ENCODE measurements at places on chromosomes 16 and 17. TPM values are rescaled to one million over a fixed set of nuclear protein-coding genes. Genes with fewer than 3 reads are reported as not detected.

DNA sequence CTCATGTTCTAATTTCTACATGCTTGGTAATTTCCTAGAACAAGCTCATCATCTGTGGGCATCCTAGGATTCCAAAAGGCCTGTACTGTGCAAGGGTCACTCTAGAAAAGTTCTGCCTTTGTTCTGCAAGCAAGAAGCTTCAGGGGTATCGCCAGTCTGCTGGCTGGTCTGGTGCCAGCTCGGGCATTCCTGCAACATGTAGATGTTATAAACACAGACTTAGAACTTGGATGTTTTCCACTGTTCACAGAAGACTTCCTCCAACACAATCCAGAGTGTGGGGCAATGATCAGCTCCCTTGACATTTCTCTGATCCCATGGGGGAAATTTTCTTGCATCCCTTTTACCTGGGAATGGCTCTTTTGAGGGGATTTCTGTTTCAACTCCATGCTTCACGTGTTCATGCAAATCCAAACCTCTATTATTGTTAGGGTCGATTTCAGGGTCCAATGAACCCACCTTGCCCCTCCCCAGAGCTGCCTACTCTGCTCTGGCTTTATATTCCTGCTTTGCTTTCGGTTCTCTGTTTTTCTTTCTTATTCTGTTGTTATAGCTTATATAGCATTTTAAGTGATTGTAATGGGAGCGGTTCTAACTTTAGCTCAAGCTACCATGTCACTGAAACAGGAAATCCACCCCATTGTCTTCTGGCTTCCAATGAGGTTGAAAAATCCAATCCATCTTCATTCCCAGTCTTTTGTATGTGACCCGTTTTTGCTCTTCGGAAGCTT lies 25.3 kb downstream of the UBE2O start:
- no peak for DNase-seq

DNA sequence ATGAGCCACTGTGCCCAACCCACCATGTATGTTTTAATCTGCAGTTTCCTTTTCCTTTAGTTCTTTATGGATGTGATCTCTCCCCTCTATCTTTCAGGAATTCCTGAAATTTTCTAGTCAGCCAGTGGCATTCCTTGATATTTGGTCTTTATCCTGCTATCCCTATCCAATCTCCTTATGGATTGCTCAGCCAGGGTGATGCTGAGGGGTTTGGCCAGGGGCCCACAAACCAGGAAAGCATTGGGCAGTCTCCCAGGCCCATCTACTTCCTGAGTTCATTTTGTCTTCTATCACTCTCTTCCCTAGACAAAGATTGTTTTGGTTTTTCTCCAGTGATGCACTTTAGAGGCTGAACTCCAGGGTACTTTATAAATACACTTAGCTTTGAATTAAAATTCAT lies 115.9 kb downstream of the KATNIP start:
- DNase-seq = no peak

GRCh38 chr17:63349478-63350000 lies 96.6 kb downstream of the CYB561 start:
- DNase-seq = no peak

Gene JPT1
- 271 TPM for total RNA-seq

- no peak for DNase-seq
These were observed 237.0 kb downstream of the SOX9 start for GRCh38 chr17:72357764-72358365.

Gene ADGRG3
- not detected for total RNA-seq

GRCh38 chr17:60769327-60769726 lies 91.7 kb downstream of the BCAS3 start:
- no peak for DNase-seq

- DNase-seq = no peak
These were observed 26.6 kb upstream of the CORO6 start for GRCh38 chr17:29649359-29649758.

Gene TMEM238L
- not detected for total RNA-seq

- no peak for DNase-seq
These were observed 2.9 kb downstream of the TMEM235 start for GRCh38 chr17:78234261-78234865.

Gene IKZF3
- total RNA-seq = 15.9 TPM

DNA sequence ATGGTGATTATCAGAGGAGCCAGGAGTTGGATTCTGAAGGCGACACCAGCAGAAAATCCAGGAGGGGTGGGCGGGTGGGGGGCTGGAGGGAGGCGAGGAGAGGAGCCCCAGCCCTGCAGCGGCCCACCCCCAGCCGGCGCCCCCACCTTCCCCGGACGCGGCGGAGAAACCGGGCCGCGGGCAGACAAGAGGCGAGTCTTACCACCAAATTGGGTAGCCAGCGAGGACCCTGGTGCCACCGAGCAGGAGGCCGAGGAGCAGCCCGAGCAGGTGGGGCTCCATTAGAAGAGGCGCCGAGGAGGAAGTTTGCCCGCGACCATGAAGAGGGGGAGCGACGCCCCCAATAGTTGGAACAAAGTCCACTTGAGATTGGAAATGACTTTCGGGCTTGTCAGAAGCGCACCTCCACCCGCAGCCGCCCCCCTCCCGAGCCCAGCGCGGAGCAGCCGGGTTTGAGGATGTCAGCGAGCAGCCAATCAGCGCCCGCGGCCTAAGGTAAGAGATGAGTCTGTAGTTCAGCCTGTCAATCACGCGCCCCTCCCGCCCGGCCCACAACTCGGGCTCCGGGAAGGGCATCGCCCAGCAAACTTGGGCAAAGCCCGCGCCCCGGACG lies at the start of gene WNT3:
WNT3 (minus strand) TSS at position 377 of the 613 bp plus-strand sequence; CDS start at position 282, 95 bp downstream.
- peak; percentile 83 for DNase-seq

Gene ZNF385C
- total RNA-seq = 0.16 TPM

DNA sequence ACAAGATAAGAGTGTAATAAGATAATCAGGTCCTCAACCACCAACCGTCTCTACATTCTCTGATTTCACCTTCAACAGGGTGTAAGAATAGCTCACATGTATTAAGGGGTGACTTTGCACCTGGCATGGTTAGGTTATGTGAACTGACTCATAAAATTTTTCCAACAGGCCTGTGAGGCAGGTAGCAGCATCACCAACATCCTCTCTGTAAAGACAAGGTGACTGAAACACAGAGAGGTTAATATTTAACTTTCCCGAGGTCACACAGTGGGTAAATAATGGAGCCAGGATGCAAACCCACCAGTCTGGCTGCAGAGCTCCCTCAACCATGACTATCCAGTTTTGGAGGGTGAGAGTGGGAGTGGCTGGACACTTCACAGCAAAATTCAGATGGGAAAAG lies 317.2 kb downstream of the C16orf95 start:
- DNase-seq = no peak

- DNase-seq = no peak
These were observed 489.0 kb downstream of the KCNJ2 start for GRCh38 chr17:70658317-70658716.

Gene WFIKKN2
- not detected for total RNA-seq

DNA sequence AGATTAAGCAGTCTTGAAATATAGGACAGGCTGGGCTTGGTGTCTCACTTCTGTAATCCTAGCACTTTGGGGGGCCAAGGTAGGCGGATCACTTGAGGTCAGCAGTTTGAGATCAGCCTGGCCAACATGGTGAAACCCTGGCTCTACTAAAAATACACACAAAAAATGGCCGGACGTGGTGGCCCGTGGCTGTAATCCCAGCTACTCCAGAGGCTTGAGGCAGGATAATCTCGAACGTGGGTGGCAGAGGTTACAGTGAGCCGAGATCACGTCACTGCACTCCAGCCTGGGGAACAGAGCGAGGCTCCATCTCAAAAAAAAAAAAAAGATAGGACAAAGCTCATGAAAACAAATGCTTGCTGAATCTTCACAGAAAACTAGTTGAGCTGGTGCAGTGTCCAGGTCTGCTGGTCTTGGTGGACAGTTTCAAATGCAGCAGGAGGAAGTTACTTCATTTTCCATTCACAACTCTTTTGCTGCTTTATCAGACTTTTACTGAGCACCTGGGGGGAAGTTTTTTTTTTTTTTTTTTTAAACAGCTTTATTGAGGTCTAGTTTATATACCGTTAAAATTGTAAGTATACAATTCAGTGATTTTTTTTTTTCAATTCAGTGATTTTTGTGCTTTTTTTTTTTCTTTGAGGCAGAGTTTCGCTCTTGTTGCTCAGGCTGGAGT lies 45.2 kb downstream of the SNX29 start:
- no peak for DNase-seq

Gene RAB26
- total RNA-seq = 0.83 TPM

DNA sequence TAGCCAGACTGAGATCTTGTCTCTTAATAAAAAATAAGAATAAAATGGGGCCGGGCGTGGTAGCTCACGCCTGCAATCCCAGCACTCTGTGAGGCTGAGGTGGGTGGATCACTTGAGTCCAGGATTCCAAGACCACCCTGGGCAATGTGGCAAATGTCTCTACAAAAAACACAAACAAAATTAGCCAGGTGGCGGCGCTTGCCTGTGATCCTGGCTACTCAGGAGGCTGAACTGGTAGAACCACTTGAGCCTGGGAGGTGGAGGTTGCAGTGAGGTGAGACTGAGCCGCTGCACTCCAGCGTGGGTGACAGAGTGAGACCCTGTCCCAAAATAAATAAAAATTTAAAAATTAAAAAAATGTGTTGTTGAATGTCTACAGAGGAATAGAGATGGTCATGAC lies 2.9 kb upstream of the DEF8 start:
- DNase-seq = no peak

DNA sequence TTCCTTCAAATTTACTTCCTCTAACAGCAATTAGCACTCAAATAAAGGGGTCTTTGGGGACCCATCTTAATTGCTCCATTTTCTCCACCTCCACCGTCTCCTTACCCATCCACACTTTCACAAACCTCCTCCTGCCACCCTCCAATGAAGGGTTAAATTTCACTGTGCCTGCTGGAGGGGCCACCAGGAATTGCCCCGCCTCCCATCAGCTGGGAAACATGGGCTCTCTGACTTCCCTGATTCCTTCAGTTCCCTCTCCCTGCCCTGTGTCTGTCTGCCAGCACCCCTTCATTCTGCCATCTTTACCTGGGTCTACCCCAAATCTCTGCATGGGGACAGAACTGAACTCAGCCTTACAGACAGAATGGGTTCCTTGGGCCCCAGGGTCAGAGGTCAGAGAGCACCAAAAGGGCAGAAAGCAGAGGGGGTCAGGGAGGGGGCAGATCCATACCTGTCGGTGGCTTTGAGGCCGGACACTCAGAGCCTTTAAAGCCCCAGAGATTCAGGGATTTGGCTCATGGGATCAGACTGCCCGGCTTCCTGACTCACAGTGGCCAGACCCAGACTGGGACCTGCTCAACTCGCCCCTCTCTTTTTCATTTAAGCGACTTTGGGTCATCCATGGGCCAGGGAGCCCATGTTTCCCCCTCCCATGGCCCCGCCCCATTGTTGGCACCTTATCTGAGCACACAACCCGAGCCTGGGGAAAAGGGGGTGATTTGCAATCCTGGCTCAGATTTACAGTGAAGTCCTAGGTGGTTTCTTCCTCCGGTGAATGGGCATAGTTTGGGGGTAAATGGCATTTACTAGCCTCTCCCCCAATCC lies 17.6 kb upstream of the SP2 start:
- no peak for DNase-seq

Gene PLA2G10
- not detected for total RNA-seq

GRCh38 chr16:85316321-85316919 lies 204.1 kb upstream of the CIBAR2 start:
- DNase-seq = peak; percentile 85
